Iris pigment epithelial cell (primary cell): ENCODE measurements at places on chromosomes 2 and 18.

GRCh38 chr18:61531891-61532290 lies 198.7 kb downstream of the CDH20 start:
- DNase-seq: no peak

- peak; percentile 69 for DNase-seq
Observed at GRCh38 chr2:56195563-56195962, 11.8 kb downstream of the CCDC85A start.

DNA sequence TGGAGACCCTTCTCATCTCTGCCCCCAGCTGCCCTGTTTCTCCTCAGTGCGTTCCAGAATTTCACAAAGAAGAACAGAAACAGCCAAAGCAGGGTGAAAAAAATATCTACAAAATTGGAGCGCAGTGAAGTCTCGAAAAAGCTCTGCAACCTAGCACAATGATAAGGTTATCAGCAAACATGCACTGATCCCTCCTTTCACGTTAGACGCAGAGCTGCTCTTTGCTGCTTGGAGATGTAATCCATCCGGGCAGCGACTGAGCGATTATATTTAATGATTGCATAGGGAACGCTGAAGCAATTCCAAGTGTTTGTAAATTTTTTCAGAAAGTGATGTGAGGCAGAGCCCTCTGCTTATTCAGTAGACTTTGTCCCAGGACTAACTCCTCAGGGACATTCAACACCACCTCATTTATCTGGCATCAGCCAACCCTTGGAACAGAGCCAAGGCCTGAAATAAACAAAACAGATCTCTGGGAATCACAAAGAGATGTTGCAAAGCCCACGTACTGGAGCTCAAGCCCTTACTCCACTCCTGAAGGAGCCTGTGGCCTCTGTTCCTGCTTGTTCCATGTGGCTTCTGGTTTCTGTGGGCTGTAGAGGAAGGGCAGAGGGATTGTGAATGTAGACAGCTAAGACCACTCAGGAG lies 172.6 kb upstream of the BCL2L11 start:
- peak; percentile 1 for DNase-seq

DNA sequence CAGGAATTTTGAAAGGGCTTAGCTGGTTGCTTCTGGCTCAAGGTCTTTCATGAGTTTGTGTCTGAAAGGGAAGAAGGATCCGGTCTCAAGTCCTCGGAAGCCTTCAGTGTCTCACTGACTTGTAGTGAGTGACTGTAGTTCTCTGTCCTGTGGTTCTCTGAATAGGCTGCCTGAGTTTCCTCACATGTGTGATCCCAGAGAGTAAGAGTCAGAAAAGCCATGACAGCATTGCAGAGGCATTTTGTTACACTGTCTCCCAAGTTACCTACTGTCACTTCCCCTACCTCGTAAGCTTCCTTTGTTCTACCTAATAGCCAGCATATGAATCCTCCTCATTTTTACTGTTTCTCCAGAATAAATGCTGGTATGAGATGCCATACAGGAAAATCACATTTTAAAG lies 709.1 kb upstream of the CHAC2 start:
- DNase-seq: peak; percentile 34

- DNase-seq: no peak
Observed at GRCh38 chr18:48641981-48642380, 103.2 kb downstream of the CTIF start.
